CD4-positive, alpha-beta T cell treated with Interleukin-4 for 4 hours (primary cell): ENCODE measurements at places on chromosomes 7 and 10.
A peak's percentile ranks its signal among the peaks of the same experiment; 100 is the strongest.

- DNase-seq = peak; percentile 52
Measured at GRCh38 chr10:91194497-91195179, 25.8 kb upstream of the PCGF5 start.

GRCh38 chr7:149547126-149547525 lies 49.5 kb upstream of the ZNF746 start:
- no peak for DNase-seq

DNA sequence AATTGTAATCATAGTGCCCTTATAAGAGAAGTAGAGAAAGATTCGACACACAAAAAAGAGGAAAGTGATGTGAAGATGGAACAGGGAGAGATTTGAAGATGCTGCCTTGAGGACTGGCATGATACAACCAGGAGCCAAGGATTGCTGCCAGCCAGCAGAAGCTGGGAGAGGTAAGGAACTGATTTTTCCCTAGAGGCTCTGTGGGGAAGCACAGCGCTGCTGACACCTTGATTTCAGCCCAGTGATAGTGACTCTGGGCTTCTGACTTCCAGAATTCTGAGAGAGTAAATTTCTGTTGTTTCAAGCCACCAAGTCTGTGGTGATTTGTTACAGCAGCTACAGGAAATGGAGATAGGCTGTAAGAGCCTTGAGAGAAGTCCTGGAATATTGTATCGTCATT lies 98.2 kb downstream of the RAB11FIP2 start:
- DNase-seq = no peak

DNA sequence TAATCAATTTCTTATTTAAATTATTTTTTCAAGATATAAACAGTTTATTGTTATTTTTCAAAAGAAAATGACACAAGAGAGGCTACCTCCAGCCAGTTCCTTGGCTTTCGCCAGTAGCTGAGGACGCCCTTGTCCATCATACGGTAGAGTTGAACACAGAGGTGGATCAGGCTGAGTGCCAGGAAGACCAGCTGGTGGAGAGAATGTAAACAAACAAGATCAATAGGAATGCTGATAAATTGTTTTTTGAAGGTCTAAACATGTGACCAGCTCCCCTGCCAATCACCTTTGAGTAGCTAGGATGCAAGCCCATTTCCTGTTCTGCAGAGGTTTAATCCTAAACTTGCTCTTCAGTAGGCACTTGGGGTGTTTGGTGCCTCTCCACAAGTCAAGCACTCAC lies 138.9 kb downstream of the PKD1L1 start:
- DNase-seq = no peak

DNA sequence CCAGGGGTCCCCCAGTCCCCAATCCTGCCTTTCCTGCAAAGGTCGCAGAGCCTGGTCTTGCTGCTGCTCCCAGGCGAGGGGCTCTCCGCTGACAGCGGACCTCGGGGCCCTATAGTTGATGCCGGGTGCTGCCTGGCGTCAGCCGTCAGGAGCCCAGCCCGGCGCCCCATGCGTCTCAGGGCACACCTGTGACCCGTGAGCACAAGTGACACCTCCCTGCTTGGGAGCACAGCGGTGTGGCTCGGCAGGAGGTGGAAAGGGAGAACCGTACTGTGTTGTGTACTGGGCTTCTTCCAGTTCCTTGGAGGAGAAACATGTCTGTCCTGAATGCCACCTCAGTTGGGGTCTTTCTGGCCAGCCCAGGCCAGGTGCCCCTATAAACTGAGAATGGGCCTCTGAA lies 56.7 kb downstream of the LHPP start:
- DNase-seq = no peak

DNA sequence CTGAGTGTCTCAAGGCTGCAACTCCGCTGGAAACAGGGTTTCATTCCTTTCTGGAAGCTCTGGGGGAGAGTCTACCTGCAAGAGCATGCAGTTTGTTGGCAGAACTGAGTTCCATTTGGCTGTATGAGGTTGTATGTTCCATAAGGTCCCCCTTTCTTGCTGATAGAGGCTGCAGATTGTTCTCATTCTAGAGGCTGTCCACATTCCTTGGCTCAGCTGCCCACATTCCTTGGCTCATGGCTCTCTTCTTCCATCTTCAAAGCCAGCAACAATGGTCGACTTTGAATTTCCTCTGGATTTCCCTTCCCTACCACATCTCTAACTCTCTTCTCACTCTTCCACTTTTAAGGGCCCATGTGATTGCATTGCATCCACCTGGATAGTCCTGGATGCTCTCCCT lies 147.3 kb upstream of the CDCA7L start:
- no peak for DNase-seq

GRCh38 chr10:12915637-12916168 lies 85.8 kb downstream of the CCDC3 start:
- no peak for DNase-seq

DNA sequence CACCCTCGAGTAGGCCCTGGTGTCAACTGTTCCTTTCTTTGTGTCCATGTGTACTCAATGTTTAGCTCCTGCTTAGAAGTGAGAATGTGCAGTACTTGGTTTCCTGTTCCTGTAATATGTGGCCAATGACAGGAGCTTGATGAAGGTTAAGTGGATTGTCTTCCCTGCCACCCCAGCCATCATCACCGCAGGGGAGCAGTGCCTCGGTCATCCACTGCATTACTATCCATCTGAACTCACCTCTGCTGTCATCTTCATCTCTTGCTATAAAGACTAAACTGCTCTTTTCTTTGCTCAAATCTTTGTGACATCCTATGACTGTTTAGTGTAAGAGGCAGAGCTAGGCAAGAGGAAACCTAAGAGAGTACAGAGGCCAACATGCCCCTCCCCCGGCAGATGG lies 15.6 kb downstream of the ITIH2 start:
- DNase-seq = no peak

GRCh38 chr7:138549082-138549481 lies 89.0 kb downstream of the TRIM24 start:
- no peak for DNase-seq

DNA sequence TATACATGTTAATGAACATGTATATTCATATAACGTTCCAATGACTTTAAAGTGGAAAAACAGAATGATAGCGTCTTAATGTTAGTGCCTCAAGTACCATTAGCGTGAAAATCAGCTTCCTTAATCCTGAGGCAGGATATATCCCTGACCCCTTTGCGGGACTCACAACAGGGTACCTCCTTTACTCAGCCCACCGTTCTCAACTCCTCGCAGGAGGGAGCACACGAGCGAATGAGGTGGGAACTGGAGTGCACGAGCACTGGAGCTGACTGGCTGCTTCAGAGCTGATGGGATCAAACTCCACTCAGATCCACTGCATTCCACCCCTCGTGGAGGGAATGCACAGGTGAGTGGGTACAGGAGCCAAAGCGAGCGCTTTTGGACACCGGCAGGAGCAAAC lies 36.1 kb downstream of the AVL9 start:
- DNase-seq = no peak

GRCh38 chr10:119652361-119652730 lies 1.2 kb downstream of the BAG3 start:
- peak; percentile 66 for DNase-seq

GRCh38 chr7:56046721-56047445 lies 4.4 kb downstream of the PSPH start:
- no peak for DNase-seq

DNA sequence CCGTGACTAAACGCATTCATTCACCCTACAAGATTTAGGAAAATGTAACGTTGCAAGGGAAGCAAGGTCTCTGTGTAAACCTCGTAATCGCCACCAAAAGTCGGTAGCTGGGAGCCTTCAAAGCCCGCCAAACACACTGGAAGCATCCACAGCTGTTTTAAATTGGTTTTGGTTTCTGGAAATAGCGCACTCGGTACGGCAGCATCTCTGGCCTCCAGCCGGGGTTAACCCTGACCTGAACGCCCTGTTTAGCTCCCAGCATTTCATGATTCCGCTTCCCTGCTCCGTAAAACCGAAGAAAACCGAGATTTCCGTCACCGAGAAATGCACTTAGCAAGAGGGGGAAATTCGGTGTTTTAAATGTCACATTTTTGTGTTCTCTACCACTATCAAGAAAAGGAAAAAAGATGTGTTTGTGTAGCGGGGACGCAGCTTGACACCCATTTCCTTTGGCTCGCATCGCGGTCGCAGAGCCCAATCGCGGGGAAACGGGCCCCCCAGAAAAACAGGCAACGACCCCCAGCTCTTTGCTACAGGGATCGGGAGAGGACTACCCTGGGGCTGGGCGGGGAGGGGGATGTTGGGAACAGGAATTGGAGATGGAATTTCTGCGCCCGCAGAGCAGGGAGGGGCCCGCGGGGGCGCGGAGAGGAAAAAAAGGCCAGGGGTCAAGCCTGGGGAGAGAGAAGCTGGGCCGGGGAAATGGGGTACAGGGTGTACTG lies 646 bp downstream of the SGCE start:
- no peak for DNase-seq

DNA sequence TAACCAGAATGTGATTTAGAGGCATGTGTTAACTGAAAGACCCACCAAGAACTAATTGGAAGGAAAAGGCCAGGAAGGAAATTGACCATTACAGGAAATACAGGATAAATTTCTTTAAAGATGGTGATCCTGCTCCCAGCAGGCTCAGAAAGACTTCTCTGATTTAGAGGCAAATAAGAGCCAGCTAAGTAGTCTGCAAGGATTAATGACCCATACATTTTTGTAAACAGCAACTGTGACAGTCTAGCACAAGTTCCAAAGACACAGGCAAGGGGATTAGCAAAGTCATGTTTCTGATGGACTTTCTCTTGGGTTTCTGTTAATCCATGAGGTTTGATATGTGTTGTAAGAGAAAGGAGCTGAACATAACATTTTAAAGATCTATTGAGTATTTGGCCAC lies 425.0 kb downstream of the HTR7 start:
- no peak for DNase-seq

- no peak for DNase-seq
Measured at GRCh38 chr7:104628017-104628416, 299.6 kb downstream of the LHFPL3 start.

GRCh38 chr10:103373544-103373943 lies 5.8 kb downstream of the TAF5 start:
- DNase-seq = no peak

DNA sequence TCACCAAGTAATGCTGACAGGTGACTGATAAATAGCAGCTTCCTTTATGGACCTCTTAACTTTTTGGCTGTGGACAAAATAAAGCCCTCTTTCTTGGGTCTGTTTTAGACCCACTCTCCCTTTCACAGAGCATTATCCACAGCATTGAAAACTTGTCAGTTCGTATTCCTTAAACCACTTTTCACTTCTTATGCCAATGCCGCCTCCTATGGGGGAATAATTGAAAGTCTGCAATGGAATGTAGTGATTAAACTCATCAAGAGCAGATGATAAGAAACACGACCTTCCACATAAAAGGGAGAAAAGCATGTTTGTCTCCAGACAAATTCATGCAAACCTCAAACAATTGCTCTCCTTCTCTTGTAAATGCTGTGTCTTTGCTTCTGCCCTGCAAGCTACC lies 153.4 kb downstream of the SORCS1 start:
- no peak for DNase-seq

DNA sequence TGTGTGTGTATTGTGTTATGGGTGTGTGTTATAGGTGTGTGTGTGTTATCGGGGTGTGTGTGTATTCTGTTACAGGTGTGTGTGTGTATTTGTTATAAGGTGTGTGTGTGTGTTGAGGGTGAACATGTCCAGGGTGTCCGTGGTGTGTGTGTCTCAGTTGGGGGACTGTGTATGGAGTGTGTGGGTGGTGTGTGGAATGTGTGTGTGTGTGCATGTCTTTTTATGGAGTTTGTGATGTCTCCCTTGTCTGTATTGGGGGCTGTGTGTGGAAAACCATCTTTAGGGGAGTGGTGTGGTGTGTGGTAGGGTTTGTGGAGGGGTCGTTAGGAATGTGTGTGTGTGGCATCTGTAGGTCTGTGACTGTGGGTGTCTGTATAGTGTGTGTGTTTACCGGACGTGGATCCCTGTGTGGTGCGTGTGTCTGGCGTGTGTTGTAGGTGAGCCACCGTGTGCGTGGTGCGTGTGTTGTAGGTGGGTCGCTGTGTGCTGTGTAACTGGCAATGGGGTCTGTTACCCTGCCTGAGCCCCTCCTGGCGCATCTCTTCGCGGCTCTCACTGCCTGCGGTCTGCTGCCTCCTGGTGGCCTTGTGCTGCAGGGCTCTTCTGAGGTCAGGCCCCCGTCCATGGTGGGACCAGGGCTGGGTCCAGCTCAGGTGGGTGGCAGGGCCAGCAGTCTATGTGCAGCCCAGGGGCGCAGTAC lies 61.7 kb downstream of the PALD1 start:
- DNase-seq = no peak

- DNase-seq = no peak
Measured at GRCh38 chr7:151484971-151485707, 34.6 kb downstream of the RHEB start.

DNA sequence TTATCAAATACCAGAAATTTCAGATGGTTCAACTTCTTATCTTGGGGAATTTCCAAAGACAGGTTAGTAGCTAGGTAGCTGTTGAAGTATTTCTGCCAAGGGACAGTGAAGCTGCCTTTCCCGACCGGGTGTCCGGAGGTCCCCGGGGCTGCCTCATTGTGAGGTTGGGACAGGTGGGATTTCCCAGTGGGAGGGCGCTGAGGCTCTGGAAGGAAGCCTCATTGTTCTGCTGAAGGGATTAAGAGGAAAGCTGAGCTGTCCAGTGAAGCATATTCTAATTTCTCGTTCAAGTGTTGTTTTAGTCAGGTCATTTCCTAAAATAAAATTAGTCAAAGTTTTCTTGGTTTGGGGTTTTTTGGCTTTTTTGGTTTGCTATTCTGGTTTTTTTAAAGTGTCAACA lies 244.2 kb downstream of the MGMT start:
- no peak for DNase-seq

DNA sequence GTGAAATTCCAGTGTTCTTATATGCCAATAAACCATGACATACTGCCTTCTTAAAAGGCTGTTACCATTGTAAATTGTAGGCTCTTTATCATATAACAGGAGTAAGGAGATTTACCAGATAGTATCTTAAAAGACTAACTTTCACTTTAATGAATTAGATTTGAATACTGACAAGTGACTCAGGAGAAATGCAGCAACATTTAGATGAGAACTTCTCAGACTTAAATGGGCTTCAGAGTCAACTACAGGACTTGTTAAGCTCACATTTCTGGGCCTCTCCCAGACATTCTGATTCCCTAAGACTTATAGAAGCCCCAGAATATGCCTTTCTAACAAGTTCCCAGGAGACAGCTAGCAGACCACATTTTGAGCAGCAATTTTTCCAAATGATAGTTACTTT lies 466.3 kb downstream of the ARL4A start:
- no peak for DNase-seq

DNA sequence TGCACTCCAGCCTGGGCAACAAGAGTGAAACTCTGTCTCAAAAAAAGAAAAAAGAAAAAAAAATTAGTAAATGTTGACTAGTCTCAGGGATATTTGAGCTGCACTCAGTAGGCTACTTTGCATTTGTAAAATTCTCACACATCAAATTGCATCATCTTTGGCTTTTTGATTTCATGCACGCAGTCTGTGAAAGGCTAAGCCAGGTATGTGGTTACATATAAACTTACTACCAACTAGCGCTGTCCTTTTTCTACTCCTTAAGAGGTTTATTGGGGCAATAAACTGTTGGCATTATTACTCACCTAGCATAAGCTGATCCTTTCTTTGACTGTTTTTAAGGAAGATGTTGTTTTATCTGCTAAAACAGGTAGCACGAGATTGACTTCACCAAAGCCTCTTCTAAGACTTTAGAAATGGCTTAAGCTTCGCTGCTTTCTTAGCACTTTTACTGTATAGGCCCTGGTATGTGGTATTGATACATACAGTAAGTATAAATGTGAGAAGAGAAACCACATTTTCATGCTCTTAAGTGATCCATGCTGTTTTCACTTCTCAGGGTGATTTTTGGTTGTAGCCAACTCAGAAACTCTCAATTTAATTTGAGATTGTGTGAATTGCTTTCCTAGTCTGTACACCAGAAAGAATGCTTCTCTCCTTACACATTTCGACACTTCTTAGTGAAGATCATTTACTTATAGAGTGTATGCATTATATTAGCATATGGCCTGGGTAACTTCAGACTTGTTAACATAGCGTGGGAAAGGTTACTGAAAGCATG lies 323.9 kb downstream of the AUTS2 start:
- no peak for DNase-seq
